Amniotic epithelial cell (primary cell): ENCODE measurements at places on chromosomes 7 and 10.
A peak's percentile ranks its signal among the peaks of the same experiment; 100 is the strongest.

GRCh38 chr7:151088019-151088855 is 2.0 kb downstream of the AGAP3 start:
- no peak for DNase-seq

- DNase-seq = no peak
Measured at GRCh38 chr10:131000743-131001142, 310.8 kb downstream of the TCERG1L start.

DNA sequence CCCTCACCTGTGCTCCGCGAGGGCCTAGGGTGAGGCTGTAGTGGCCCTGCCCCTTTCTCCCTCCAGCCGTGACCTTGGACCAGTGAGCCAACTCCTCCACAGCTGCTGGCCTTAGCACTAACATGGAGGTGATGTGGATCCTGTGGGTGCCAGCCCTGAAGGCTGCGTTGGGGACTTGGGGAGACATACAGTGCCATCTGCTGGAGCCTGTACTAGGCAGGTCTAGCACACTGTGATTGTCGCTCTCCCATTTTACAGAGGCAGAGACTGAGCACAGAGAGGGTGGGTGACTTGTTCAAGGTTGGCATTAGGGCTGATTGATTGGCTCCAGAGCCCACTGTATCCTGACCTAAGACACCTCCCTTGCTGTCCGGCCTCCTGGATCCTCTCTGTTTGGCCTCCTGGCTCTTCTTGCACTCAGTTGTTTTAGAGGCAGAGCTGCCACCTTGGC is 37.6 kb downstream of the PRF1 start:
- DNase-seq = no peak

- DNase-seq = no peak
Measured at GRCh38 chr10:120749856-120750566, 101.2 kb upstream of the WDR11 start.

GRCh38 chr7:36129048-36129534 is 24.0 kb upstream of the EEPD1 start:
- DNase-seq = peak; percentile 76

GRCh38 chr7:94374721-94375566 is 19.8 kb upstream of the COL1A2 start:
- DNase-seq = peak; percentile 99

- no peak for DNase-seq
Measured at GRCh38 chr10:104608091-104608828, 32.8 kb upstream of the SORCS3 start.

DNA sequence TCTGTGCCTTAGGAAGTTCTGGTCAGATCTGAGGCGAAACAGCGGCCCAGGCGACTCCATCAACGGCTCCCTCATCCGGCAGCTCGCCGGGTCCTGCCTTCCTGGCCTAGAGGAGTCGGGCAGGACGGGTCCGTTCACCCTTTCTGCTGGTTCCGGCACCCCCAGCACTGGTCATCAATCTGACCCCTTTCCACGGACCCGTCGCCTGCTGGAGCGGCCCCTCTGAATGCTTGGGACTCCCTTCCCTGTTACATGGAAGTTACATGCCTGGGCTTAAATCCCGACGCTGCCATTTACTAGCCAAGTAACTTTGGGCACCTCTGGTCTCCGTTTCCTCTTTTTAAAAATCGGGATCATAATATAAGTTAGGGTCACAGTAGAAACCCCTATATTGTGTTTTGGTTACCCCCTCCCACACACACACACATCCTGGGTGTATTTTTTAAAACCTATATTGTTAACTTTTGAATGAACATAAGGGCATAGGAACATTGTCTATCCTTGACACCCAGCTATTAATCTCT is 607 bp upstream of the GGCT start:
- no peak for DNase-seq

DNA sequence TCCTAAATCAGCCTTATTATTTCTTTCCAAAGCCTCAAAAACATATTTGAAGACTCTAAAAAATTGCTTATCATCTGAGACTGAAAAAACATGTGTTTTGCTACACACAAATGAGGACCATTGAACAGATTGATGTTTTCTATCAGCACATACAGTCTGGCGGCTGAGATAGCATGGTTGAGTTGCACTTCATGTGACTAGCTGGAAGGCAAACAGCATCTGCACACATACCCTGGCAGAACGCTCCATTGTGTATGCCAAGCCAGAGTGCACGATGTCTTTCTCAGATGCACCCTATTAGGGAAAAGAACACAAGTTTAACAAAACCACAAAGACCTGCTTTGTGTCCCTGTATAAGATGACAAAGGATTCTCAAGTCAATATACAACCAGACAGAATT is 33.0 kb downstream of the FAM25A start:
- DNase-seq = no peak

- no peak for DNase-seq
Measured at GRCh38 chr7:156612930-156613329, 27.6 kb upstream of the RNF32 start.

DNA sequence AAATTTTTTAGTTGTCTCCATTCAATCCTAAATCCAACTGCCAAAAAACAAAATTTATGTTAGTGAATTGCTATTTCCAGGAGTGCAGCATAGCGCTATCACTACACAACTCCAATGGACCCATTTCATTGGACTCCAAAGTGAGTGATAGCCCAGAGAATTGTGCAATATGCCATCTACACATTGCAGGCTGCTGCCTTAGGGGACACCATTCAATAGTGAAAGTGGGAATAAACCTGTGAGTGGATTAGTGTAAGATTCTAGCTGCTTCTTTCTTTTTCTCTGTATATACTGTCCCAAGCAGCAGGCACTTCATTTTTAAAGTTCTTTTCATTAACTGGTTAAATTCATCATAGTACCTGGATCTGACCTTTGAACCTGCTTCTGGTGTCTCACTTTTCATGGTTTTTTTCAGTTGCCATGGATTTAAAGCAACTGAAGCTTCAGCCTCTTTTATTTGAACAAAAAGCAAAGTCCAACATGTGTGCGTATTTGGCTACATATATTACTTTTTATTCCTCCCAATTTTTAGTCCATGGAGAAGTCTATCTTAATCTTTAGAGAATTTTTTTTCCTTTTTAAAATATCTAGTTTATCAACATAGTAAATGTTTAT is 97.3 kb downstream of the DGKB start:
- DNase-seq = no peak

- DNase-seq = no peak
Measured at GRCh38 chr7:85065306-85065705, 121.5 kb downstream of the SEMA3D start.

DNA sequence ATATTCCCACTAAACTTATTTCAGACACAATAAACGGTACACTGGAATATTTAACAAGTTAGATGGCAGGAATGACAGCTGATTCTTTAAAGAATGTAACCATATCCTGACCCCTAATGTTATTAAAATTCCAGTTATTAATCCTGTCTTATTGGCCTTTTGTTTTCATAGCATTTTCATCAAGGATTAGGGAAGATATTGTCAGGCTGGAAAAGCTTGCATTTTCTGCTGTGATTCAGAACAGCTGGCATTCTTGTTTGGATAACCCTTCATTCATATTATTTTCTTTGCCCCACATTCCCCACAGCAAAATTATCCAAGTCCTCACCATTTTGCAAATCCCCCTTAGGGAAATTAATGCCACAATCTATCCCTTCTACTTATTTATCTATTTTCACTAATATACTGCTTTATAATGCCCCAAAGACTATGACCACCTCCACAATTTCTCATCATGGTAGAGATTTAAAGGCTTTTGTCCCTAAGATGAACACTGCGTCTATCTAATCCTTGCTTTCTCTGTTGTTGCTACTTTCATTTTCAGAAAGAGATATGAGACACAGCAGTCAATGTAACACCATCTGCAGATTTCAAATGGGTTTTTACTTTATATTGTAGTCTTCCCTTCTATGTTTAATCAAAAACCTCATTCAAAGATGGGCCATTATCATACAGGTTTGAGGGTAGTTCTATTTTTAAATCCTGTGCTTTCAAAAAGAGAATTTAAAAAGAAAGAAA is 475.1 kb downstream of the PARD3 start:
- DNase-seq = no peak

- DNase-seq = no peak
Measured at GRCh38 chr7:38584443-38585210, 46.5 kb downstream of the AMPH start.

DNA sequence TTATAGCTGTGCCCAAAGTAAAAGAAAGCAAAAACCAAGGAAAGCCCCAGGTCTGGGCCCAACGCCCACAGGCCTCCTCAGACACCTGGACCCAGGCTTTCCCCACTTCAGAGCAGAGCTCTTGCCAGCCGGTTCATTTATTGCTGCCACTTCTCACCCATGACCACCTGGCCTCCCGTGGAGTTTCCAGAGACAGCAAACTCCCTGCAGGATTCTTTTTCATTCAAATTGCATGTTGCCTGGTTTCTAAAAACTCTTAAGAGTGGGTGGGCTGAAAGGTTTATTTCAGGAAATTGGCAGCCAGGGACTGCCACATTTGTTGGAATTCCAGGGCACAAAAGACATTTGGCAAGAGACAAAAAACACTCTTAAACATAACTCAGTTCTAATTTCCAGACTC is 4.7 kb downstream of the VOPP1 start:
- no peak for DNase-seq

DNA sequence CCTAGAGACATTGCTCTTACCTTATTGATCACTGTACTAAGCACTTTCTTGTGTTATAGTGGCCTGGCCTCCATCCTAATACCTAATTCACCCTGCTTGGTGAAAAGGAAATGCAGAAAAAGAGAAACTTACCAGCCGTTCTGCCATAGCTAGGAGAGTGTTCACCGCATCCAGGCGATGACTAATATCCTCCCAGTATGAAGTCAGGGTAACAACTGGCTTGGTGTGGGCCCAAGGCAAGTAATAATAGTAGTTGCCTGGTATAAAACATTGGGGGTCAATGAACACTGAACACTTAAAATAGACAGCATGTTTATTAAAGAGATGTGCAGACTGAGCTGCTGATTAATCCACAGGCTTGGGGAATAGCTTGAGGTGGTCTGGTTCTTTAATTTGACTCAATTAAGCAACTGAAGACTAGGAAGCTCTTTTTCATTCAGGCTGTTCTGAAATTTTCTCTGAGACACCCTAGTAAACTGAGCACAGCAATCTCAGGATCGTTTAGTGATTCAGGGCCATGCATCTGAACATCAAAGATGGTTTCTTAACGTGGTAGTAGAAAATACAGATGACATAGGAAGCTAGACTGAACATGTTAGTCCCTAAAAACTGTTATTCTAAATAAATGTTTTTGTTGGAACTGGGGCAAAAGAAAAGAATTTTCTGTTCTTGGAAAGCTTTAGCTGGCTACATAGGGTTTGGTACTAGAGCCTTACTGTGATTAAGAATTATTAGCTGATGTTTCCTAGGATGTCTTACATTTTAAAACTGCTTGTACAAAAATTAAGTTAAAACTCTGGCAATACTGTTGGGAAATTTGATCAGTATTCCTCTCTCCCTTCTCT is 102.2 kb downstream of the MYOF start:
- peak; percentile 60 for DNase-seq

DNA sequence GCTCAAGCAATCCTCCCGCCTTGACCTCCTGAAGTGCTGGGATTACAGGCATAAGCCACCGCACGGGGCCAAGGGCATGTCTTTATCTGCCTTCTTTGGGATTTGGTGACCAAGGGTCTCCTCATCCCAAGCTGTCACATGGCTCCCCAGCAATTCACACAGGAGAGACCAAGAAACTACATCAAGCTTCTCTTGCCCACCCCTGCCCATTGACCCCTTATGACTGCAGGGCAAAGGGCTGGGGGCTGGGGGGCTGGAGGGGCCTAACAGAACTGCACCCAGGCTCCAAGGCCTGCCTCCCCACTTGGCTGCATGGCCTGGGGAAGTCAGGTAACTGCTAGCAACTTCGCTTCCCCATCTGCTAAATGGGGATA is 137.1 kb downstream of the SH3PXD2A start:
- no peak for DNase-seq

GRCh38 chr10:33215154-33215553 is 119.3 kb downstream of the NRP1 start:
- DNase-seq = peak; percentile 98

DNA sequence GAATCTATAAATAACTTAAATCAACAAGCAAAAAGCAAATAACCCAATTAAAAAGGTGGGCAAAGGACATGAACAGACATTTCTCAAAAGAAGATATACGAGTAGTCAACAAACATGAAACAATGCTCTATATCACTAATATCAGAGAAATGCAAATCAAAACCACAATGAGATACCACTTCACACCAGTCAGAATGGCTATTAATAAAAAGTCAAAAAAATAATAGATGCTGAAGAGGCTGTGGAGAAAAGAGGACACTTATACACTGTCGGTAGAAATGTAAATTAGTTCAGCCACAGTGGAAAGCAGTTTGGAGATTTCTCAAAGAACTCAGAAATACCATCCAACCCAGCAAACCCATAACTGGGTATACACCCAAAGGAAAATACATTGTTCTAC is 70.6 kb downstream of the CTTNBP2 start:
- no peak for DNase-seq

DNA sequence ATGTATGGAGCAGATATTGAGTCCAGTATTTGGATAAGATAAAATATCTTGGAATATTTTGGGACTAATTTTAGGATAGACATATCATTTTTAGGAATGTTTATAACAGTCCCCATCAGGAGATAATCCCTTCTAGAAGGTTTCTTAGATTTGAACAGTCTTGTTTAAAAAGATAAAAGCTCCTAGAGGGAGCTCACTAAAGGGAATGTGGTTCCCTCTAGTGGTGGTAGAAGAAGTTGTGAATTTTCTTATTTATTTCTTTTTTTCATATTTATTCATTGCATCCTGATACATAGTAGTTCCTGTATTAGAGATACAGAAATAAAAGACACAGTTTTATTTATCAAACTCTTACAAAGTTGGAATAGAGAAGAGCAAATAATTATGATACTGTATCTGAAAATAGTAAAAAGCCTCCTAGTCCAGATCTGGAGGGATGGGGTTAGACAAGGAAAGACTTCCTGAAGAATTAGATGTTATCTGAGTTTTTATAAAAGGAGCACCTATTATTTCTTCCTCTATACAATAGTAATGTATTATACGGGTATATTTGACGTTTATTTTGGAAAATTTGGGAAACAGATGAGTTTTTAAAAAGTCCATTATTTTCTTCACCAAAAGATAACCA is 24.5 kb upstream of the KLF14 start:
- DNase-seq = peak; percentile 59

GRCh38 chr7:11120068-11120664 is 146.5 kb downstream of the PHF14 start:
- DNase-seq = no peak

DNA sequence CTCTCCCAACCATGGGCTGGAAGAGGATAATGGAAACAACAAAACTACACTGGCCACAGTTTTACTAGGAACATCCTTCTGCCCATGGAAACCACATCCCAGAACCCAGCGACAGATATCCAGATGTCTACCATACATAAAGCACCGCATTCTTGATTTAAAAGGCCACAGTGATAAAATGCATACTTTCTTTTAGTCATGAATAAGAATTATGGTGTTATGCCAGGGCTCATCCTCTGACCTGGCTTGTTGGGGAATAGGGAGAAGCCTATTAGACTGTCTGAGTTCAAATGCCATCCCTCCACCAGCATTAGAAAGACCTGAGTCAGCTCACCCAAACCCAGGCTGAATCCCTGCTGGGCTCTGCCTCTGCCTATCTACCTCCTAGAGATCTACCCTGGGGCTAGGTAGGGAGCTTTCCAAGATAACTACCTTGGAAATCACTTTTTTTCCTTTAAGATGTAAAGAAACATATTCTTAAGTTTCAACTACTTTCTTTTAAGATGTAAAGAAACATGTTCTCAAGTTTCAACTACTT is 5.2 kb downstream of the ABCA13 start:
- no peak for DNase-seq
